T-helper 2 cell treated with Interferon-gamma antibody and Interleukin-4, amounts not matched to agents 5 μg/mL and 100 μg/mL, for 36 hours (primary cell): ENCODE measurements at places on chromosomes 1 and 21.

- no peak for DNase-seq
Measured at GRCh38 chr1:216807696-216808095, 84.5 kb upstream of the ESRRG start.

- DNase-seq: no peak
Measured at GRCh38 chr1:110602466-110602865, 3.7 kb downstream of the KCNA2 start.

GRCh38 chr1:1122981-1123480, 7.1 kb upstream of the C1orf159 start:
- no peak for DNase-seq

DNA sequence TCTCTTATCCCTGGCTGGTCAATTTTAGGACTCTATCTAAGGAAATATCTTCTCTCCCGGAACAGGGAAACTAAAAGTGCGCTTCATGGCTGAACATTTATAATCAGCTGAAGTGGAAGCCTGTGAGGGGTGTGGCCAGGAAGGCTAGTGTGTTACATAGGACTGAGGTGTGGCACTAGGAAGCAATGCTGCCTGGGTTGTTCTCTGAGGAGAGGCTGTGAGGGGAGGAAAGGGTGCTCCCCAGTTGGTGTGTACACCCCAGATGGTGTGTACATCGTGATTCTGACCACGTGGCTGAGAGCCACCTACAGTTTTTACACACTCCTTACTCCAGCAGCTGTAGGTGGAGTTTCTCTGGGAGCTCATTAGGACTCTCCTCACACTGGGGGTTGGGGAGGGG, 16.3 kb downstream of the NTPCR start:
- no peak for DNase-seq

- DNase-seq: no peak
Measured at GRCh38 chr1:184407816-184408510, 21.1 kb downstream of the C1orf21 start.

GRCh38 chr1:162696286-162696862, 64.1 kb downstream of the DDR2 start:
- no peak for DNase-seq
